ENCODE measurements at places on chromosomes 7 and 10.

- DNase-seq: no peak
These were observed 41.2 kb downstream of the CH25H start for GRCh38 chr10:89165923-89166322.

DNA sequence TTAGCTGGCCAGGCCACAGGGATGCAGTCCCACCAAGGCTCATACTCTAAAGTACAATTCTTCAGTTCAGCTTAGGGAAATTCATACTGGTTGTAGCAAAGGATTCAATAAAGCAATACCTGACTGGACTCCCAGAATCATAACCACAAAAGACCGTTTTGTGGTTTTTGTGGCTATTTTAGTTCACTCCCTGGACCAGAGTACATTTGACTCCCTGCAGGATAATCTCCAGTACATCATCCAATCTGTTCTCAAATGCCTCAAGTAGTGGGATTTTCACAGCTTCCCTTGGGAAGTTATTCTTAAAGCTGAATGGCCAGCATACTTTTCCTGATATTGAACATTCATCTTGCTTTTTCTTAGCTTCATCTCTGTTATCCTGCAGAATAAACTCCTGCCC is 29.3 kb upstream of the YAE1 start:
- DNase-seq: no peak

GRCh38 chr7:36084485-36085091 is 68.5 kb upstream of the EEPD1 start:
- DNase-seq: peak; percentile 41

DNA sequence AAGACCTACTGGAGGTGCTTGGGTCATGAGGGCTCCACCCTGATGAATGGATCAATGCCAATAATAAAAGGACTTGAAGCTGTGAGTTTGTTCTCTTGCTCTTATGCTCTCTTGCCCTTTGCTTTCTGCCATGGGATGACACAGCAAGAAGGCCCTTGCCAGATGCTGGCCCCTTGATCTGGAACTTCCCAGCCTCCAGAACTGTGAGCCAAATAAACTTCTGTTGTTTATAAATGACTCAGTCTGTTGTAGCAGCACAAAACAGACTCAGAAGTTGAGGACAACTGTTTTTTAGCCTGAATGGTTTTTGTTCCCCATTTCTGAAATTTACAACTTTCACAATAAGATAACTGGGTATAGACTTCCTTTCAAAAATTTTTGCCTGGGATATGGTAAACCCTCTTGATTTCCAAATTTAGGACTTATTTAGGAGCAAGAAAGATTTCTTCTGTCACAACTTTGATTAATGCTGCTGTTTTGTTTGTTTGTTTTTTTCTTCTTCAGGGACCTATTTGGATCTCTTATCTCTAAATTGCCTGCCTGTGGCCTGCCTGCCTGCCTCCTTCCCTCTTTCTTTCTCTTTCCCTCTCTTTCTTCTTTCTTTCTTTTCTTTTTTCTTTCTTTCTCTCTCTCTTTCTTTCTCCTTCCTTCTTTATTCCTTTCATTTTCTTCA is 12.1 kb downstream of the ENTPD1 start:
- no peak for DNase-seq

GRCh38 chr10:91271886-91272285 is 51.4 kb downstream of the PCGF5 start:
- no peak for DNase-seq

DNA sequence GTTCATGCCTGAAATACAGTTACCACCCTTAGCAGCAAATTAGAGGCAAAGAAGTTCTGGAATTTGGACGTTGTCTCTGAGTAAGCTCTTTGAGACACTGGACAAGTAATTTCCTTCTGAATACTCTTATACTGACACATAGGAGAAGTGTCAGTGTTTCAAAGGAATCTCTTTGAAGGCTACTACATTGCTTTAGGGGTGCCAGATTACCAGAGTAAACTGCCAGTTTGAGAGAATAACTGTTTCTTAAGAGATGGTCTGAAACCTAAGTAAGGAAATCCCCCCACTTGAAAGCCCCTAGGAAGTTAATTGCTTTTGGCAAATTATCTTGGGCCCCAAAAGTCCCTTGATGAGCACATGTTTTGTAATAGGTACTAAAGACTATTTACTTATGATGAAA is 3.4 kb downstream of the FAS start:
- no peak for DNase-seq

- peak; percentile 94 for DNase-seq
These were observed 578.6 kb upstream of the FOXK1 start for GRCh38 chr7:4103352-4104091.

DNA sequence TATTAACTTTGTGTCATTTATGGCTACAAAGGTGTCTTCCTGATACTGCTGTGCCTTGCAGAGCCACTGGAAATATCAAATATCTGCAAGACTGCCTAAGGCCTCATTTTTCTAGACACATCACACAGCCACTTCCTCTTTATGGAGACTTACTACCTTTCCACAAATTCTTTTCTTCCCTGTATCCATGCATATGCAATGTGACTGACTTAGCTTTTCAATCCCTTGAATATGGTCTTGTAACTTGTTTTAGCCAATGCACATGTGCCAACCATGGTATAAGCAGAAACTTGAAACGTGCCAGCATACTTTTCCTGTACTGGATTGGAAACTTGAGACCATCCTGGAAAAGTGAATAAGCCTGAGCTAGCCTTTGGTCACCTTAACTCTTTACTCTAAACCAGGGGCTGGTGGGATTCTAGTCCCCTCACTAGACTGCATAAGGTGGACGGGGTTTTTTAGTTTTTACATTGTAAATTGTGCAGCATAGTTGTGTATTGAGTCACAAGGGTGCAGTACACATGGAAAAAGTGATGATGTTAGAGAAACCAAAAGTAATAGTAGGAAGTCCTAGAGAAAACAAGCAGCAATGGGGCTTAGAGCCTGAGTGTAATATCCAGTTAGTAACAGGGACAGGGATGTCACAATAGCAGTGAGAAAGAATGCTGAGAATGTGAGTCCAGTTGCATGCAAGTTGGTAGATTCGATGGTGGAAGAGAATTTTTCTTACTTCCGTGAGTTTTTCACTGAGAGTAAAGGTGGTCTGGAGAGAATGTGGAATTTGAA is 879.5 kb downstream of the SORCS1 start:
- no peak for DNase-seq

DNA sequence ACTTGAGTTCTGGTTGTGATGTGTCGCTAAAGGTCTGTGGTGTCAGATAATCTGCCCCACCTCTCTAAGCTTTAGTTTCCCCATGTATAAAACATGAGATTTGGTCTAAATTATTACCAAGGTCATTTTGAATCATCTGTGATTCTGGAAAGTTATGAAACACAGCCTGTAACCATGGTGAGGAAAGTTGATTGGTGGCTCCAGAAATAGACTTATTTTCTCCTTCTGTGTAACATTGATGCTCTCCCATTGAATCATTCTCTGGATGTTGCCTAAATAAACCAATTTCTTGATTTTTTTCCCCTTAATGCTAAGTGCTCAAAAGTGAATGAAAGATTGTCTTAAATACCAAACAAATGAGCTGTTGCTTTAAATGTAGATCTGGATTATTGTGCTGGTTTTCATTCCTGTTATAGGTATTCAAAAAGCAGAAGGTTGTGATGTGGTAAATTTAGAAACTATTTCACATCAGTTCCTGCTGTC is 30.0 kb upstream of the PCGF5 start:
- DNase-seq: no peak

DNA sequence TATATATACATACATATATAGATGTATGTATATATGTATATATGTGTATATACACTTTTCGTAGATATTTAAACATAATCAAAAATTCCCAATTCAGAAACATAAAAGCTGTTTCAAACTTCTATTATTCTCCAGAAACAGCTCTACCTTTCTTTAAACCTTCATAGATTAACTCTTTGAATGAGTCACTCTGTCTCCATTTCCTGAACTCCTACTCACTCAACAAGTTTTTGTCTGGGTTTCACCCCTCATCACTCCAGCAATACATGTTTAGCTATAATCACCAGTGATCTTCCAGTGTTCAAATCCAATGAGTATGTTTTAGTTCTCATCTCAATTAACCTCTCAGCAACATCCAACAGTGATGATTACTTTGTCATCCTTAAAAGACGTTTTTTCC is 9.6 kb downstream of the DGKB start:
- DNase-seq: no peak

DNA sequence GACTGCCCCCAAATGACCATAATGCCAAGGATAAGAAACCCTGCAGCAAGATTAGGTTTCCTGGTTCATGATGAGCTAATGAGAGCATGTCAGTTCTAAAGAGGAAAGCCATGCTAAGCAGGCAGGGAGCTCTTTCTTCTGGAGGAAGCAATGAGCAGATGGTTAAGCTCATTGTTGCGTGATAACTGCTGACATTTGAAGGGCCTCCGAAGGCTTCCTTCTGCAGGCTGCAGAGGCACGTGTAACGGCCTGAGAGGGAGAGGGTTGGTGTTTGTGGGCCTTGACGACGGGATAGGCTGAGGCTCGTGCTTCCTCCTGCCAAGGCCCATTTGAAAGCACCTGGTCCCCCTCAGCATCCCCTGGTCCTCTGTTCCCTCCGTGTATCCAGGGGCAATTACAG is 63.5 kb upstream of the BTBD16 start:
- no peak for DNase-seq

DNA sequence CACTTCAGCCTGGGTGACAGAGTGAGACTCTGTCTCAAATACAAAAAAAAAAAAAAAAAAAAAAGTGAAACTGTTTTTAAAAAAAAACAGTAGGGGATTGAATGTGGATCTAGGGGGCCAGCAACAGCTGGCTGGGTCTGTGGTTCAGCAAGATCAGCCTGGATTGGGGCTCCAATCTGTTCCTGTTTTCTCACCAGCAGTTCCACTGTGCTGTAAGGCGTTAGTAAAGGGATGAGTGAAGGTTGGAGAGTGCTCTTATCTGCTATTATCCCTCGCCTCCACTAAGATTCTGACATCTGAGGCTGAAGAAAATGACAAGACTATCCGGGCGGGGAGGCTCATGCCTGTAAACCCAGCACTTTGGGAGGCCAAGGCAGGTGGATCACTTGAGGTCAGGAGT is 41.6 kb upstream of the GTF2IRD1 start:
- no peak for DNase-seq

GRCh38 chr7:98232799-98233198 is 19.2 kb downstream of the TECPR1 start:
- no peak for DNase-seq

DNA sequence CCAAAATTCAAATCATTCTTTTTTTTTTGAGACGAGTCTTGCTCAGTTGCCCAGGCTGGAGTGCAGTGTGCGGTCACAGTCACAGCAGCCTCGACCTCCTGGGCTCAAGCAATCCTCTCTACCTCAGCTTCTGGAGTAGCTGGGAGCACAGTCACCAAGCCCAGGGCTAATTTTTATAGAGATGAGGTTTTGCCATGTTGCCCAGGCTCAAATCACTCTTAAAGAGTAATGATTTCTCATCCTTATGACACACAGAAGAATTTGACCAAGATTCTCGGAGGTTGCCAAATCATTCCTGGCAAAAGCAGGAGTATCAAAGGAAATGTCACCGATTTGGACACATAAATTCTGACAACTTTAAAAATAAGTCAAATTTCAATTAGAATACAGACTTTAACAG is 39.1 kb downstream of the SIRT1 start:
- no peak for DNase-seq

DNA sequence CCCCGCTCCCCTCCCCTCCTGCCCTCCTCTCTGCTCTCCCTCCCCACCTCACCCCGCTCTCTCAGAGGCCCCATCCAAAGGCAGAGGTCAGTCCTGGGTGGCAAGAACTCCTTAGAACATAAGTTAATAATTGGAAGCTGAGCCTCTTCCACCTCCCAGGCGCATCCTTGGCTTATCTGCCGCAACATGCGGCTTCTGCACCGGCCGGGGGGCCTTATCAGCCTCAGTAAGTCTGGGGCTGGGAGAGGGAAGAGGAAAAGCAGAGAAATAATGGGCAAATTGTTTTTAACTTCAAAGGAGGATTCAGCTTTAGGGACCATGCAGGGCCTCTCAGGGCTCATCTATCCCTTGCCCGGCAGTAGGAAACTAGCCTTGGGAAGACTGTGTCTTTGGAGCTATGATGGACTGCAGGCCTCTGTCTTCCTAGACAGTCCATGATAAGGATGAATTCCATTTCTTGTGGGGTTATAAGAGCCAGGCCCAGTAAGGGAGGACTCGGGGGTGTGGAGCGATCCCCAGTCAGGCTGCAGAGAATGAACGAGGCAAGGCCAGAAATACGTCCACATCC is 411.6 kb downstream of the PLXNA4 start:
- DNase-seq: no peak

GRCh38 chr7:44104860-44105771 is 971 bp downstream of the AEBP1 start:
- DNase-seq: peak; percentile 80

DNA sequence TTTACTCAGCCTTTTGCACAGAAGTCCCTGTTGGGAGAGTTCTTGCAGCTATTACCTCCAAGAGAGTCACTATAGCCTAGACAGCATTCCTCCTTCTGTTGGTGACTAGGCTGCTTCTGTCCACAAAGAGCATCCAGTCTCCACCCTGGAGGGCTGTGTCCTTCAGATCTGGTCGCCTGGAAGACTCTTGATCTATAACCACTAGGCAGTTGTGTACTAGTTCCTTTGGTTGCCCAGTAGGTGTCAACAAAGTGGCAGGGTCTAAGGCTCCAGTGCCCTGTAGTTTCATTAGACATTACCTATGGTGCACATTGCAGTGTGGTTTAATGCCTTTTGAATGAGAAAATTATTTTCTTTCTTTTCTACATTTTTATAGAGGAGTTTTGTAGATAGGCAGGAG is 11.3 kb upstream of the AKR1C2 start:
- DNase-seq: no peak

DNA sequence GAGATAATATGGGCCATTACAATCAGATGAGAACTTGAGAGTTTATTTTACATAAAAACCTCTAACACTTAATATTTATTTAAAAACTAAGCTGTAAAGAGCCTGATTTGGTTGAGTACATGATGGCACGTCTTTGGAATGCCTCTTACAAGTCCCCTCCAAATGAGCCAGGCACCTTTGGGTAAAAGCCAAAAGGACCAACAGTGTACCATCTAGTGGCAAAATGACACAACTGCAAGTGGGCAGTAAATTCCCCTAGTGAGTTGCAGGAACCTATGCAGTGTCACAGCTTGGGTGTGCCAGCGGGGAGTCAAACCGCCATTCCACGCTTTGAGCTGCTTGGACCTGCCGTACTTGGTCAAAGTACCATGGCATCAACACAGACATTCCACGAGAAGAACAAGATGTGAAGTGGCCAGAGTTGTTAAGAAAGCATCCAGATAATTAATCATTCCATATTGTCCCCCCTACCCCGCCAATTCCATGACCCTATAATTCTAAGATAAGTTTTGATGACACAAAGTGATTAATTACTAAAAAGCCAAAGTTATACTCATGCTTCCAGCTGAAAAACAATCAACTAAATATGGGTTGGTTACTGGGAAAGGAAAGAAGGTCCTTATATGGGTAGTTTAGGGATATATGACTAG is 115.2 kb downstream of the SORBS1 start:
- peak; percentile 77 for DNase-seq

- DNase-seq: no peak
These were observed 61.1 kb downstream of the PWWP2B start for GRCh38 chr10:132458071-132458585.

- no peak for DNase-seq
These were observed 38.8 kb upstream of the DNAH11 start for GRCh38 chr7:21504021-21504420.

Measured in HTR-8/SVneo (cell line).